Stimulated activated CD4-positive, alpha-beta T cell treated with anti-CD3 and anti-CD28 coated beads, Interleukin-12 subunit alpha, Interleukin-12 subunit beta, amount 100 ng/mL, for 4 hours (primary cell): ENCODE measurements at places on chromosomes 5 and 9.
A peak's percentile ranks its signal among the peaks of the same experiment; 100 is the strongest.

- no peak for DNase-seq
Measured at GRCh38 chr5:138824924-138825863, 49.9 kb downstream of the LRRTM2 start.

DNA sequence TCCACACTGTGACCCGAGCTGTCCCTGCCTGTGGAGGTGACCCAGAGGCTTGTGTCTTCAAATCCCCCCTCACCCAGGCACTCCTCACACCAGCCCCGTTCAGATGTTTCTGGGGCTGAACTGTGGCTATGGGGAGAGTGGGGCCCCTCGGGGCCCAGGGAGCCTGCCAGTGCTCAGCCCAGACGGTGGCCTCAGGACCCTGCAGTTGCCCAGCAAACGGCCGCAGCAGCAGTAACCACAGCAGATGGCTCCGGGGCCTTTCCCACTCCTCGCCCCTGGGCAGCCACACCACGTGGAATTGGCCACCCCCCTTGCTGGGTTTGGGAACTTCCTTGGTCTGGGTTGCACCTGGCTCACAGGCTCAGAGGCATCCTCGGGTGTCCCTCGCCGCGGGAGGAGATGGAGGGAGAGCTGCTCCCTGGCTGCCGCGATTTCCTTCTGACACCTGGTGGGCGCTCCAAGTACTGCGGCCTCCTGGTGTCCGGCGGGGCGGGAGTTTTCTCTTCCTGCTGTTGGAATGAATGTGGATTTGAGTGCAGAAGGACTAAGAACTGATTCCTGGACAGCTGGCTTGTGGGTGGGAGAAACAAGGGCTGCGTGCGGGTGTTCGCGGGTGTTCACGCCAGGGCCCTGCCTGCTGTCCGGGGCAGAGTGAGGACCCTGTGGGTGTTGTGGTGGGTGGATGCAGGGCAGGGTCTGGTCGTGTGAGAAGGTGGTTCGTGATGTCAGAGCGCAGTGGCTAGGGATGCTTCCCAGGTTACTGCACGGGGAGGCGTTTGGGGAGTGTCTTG is 97.5 kb downstream of the COL5A1 start:
- DNase-seq: peak; percentile 44

- no peak for DNase-seq
Measured at GRCh38 chr9:84322828-84323227, 17.7 kb downstream of the SLC28A3 start.

DNA sequence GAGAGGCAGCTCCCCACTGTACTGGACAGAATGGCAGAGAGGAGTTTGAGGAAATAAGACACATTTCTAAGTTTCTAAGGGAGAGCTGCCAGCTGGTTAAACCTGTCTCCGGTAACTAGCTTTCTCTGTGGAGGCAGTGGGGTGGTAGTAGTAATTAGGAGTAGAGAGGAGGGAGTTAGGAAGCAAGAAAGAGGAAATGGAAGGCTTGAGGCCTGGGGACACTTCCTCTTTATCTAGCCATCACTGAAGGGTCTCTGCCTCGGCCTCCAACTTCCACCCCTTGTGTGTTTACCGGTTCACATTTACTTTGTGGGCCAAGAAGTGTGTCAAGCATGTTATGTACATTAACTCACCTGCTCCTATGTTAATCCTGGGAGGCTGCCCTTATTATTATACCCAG is 462.2 kb upstream of the DMAC1 start:
- no peak for DNase-seq

- no peak for DNase-seq
Measured at GRCh38 chr5:38135486-38136039, 122.8 kb upstream of the EGFLAM start.

- no peak for DNase-seq
Measured at GRCh38 chr5:152259702-152260101, 145.4 kb downstream of the NMUR2 start.
